ENCODE measurements at places on chromosomes 2 and 18.

DNA sequence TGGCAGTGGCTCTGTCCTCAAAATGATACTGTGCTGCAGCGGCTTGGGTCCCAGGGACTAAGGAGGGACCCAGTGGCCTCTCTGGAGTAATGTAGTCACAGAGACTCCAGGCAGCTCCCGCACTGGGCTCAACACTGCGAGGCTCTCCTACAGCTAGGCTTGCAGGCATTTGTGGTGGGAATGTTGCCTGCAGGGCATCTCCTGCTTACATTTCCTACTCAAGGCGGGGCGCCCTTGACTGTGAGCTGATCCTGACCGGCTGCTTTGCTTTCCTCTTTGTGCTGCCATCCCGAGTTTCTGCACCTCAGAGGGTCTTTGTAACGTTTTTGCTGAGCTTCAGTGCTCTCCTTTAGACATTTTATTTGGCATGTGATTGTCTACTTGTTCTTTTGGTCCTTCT lies 177.4 kb upstream of the FN1 start:
- DNase-seq: no peak

GRCh38 chr2:37020212-37020886 lies 54.0 kb upstream of the STRN start:
- DNase-seq: no peak

DNA sequence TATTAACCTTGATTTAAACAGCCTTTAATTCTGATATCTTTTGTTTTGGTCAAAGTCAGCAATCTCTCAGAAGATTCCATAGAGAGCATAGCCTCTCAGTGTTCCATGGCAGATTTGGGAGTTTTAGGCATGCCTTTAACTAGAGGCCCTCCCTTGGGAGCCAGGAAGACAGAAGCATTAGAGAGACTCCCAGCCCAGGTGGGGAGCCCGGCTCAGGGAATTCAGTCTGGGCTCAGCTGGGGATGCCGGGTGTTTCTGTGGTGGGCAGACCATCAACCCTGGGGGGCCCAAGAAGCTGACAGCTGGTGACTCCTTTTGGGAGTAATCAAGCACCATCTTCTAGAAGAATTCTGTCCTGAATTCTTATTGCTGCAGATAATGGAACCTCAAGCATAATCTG lies 99.7 kb upstream of the CELF4 start:
- no peak for DNase-seq

GRCh38 chr18:74589021-74589420 lies 8.6 kb upstream of the ZNF407 start:
- DNase-seq: no peak

- no peak for DNase-seq
Observed at GRCh38 chr2:113116100-113116958, 11.1 kb upstream of the IL1RN start.

DNA sequence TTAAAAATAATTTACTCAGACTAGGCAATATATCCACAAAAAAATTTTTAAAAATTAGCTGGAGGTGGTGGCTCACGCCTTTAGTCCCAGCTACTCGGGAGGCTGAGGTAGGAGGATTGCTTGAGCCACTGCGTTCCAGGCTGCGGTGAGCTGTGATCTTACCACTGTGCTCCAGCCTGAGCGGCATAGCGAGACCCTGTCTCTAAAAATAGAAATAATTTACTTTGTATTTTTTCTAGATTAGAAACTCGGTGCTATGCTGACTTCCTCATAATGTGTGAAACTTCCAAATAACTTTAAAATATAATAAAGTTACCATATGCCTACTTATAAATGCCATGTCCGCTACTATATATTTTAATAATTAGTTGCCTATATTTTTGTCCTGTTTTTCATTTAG lies 6.7 kb downstream of the PPIG start:
- DNase-seq: no peak

GRCh38 chr2:230008708-230009066 lies 60.0 kb downstream of the SLC16A14 start:
- DNase-seq: no peak

DNA sequence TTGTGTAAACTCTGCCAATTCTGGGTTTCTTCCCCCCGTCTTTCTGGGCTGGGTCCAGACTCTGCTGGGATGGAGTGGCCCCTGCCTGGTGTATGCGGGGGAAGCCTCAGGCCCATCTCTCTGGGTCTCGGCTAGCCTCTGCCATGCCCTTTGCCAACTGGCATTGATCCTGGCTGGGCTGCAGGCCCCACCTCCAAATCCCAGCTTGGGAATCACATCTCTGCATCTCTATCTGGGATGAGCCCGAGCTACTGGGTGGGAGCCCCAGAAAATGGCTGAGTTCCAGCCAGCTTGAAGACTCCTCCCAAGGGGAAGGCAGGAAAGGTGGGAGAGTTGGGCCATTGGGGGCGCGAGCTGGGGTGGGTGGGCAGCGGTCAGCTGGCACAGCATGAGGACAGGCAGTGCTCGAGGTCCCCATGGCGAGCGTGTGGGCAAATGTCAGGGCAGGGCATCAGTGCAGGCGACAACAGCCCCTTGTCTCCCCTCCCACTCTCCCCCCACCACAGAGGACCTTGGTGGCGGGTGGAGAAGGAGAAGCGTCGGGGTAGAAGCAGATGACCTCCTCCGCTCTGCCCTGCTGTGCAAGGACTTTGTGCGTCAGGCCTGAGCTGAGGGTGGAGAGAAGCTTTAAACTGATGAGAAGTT lies 139.4 kb downstream of the ASB1 start:
- no peak for DNase-seq

DNA sequence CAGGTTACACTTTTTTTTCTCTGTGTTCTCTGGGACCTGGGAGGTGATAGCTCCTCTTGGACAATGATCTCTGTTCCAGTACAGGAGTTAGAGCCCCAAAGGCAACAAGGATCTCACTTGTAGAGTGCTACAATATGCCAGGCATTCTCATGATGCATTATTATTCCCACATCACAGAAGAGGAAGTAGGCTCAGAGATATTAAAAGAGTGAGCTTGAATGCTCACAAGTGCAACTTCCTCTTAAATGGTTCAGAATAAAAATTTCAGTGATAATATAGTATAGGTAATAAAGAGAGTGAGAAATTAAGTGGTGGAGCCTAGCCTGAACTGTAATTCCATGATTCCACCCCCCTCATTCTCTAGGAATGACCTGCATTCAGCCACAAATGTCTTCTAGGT lies 21.4 kb downstream of the POLE4 start:
- DNase-seq: no peak

GRCh38 chr2:53527056-53527455 lies 240.5 kb upstream of the CHAC2 start:
- DNase-seq: no peak

GRCh38 chr18:72762515-72763122 lies 105.2 kb downstream of the NETO1 start:
- no peak for DNase-seq

DNA sequence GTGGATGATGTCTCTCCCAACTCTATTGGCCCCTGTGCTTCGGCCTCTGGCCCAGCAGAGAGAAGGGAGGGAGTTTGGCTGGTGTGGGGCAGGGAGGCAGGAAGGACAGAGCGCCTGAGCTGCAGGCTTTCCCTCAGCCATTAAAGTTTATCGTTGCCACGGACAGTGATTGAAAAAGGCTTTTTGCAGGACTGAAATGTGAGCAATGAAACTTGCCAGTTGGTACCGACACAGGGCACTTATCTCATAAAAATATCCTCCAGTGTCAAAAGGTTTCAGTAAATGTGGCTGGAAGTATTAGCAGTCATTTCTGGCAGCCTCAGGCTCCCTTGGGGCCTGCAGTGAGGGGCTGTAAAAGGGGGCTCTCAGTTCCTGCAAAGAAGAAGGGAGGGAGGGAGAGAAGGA lies 169.2 kb downstream of the GLI2 start:
- DNase-seq: no peak

- DNase-seq: no peak
Observed at GRCh38 chr2:30978854-30979253, 159.4 kb downstream of the GALNT14 start.

Data from activated CD4-positive, alpha-beta T cell treated with anti-CD3 and anti-CD28 coated beads for 24 hours (primary cell).